ENCODE measurements at places on chromosomes 5 and 9.

GRCh38 chr5:90476391-90476790 lies 1.7 kb downstream of the POLR3G start:
- DNase-seq: no peak

DNA sequence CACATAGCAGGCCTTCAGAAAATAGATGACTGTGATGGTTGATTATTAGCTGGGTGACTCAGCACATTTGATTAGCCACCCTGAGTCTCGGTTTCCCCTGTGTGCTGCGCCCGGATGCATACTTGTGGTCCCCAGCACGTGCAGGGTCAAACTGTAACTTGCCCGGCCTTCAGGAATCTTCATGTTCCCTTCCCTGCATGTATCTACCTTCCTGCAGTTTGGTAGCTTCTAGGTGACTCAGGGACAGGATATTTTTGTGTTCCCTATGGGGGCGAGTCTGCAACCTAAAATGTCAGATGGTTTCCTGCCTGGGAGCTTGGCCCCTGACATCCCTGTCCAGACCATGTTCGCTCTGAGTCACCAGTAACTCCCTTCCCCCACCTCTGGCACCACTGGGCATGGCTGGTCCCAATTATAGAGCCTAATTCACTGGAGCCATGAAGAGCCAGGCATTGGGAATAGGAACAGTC lies 13.2 kb downstream of the PTGS1 start:
- DNase-seq: no peak

- no peak for DNase-seq
These were observed 18.2 kb upstream of the CEP120 start for GRCh38 chr5:123441408-123441807.

- no peak for DNase-seq
These were observed 649 bp downstream of the AP3B1 start for GRCh38 chr5:78293851-78294247.

DNA sequence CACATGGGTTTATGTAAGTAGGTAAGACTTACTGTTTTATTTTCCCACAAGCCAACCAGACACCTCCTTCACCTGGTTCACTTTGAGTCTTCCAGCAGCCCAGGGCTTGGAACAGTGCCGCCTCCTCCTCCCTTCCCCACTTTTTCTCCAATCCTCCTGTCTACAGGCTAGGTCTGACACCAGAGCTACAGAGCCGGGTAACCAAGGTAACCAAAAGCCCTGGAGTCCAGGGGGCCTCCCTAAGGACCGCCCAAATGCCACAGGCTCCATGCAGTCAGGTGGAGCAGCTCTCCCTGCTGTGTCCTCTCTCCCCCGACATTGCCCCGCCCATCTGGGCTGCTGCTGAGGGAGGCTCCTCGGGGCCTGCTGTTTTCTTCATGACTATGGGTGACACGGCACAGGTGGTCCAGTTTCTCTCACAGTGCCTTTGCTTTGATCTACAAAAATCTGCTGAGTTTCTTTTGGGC lies 138.0 kb upstream of the EFNA5 start:
- no peak for DNase-seq

DNA sequence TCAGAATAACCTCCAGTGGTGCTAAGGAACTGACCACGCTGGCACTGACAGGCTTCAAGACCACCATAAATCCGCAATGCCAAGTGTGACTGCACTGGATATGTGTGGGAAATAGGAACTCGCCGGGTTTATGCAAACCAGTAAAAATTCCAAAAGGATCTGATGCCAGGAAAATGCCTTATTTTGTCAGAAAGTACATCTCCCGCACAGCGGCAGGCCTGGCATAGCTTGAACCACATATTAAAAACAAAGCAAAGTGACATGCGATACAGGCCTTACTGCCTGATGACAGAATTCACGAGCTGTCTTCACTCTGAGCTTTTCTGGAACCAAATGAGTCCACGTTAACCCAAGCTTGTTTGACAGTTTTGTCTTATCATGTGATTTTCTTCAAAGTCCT lies 139.6 kb downstream of the GLIS3 start:
- no peak for DNase-seq

DNA sequence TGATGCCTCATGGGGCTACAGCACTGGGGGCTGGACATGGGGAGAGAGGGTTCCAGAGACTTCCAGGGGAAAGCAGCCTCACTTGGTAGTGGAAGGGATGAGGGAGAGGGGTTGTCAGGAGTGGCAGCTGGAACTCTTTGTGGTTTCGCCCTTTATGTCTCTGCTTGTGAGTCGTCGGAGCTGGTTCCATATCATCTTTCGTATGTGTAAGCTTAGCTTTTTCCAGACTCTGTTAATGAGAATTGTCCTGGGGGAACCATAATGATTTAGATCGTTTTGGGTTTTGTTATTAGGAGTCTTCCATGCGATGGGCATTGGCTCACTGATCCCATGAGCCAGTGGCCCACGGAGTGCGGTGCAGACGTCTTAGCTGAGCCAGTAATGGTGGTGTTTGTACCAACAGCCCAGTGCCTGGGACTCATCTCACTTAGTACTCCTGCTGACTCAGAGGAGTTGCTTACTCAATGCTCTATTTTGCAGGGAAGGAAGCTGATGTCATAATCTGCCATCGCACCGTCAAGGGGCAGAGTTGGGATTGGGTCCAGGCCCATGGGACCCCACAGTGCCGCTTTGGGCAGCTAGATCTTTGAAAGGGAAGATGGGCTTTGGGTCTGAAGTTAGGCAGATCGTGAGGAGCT lies 48.5 kb downstream of the NEK6 start:
- no peak for DNase-seq

DNA sequence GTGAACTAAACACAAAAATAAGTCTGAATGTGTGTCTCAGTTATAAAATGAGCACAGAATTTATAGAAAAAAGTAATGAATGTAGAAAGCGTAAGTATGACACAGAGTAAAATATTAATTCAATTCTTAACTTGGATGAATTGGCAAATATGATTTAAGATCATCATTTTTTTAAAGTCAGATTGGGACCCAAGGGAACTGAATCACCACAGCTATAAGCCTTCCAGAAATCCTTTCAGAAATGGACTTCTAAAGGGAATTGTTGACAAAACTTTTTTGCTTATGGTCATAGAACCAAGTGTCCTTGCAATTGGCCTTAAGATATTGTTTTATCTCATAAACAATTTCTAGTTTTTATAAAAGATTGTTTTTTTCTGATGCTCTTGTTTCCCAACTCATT lies 495.1 kb upstream of the DAB2 start:
- no peak for DNase-seq

DNA sequence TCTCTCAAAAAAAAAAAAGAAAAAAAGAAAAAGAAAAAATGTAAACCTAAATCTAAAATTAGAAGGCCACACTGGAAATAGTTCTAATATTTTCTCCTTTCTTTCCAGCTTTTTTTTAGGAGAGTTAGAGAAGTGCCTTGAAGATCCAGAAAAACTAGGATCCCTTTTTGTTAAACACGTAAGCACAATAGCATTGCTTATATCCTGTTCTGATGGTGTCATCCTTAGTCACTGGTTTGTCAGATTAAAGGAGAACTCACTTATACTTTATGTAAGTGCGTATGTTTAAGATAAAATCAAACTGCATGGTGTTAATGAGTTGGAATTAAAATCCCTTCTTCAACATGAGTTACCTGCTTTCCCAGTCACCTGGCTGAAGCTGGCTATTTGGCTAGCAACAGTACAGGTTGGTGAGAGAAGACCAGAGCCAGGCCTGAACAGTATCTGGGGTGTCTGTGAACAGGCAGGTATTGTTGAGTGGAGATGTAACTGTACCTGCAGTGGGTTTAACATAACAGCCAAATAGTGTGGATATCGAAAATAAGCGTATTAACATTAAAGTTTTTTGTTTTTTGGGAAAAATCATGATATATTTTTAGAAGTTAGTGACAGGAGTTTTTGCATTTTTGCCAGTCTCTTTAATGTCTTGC lies 104.7 kb upstream of the OTULINL start:
- DNase-seq: no peak

- no peak for DNase-seq
These were observed 40.7 kb upstream of the LCP2 start for GRCh38 chr5:170338291-170338690.

- DNase-seq: no peak
These were observed 5.5 kb downstream of the CD74 start for GRCh38 chr5:150407096-150407720.

GRCh38 chr9:79574781-79575180 lies 3.0 kb downstream of the TLE4 start:
- DNase-seq: no peak

DNA sequence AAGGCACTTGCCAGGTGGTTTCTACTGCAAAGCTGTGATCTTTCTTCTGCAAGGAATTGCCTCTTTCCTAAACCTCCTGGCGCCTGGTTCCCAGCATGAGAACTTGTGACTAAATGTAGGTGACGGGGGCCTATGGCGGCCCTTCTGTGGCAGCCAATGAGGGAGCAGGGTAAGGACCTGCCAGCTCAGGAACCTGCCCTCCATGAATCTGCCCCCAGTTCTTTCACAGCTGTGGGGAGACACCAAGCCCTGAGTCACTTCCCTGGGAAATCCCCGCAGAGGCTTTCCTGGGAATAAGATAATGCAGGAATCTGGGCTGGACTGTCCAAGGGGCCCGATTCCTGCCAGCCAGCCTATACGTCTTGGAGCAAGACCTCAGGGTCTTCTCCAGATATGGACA lies 56.7 kb upstream of the CTNNA1 start:
- no peak for DNase-seq

- DNase-seq: no peak
These were observed 32.4 kb upstream of the CYFIP2 start for GRCh38 chr5:157233515-157233914.

DNA sequence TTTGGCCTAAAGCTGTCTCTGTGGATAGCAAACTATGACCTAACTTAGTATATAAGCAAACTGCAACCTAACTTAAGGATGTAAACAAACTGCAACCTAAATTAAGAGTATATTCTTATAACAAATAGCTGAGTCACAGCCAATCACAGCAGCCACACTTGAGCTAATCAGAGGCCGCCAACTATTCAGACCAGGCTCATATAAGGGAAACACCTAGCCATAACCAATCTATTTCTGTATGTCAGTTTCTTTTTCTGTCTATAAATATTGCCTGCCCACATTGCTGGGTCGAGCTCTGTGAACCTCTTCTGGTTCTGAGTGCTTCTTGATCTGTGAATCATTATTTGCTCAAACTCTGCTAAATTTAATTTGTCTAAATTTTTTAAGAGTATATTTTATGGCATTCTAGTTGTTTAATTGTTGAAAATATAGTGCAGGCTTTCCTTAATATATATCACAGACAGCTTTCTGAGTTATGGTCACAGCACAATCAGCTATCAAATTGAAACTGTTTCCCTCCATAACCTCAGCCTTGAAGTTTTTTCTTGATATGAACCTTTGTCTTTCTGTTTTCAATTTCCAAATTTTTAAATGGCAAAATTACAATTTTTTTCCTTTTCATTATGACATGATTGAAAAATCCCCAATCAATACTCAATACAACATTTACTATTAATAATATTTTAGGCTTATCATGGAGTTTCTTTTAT lies 327.1 kb upstream of the NUDT12 start:
- no peak for DNase-seq

DNA sequence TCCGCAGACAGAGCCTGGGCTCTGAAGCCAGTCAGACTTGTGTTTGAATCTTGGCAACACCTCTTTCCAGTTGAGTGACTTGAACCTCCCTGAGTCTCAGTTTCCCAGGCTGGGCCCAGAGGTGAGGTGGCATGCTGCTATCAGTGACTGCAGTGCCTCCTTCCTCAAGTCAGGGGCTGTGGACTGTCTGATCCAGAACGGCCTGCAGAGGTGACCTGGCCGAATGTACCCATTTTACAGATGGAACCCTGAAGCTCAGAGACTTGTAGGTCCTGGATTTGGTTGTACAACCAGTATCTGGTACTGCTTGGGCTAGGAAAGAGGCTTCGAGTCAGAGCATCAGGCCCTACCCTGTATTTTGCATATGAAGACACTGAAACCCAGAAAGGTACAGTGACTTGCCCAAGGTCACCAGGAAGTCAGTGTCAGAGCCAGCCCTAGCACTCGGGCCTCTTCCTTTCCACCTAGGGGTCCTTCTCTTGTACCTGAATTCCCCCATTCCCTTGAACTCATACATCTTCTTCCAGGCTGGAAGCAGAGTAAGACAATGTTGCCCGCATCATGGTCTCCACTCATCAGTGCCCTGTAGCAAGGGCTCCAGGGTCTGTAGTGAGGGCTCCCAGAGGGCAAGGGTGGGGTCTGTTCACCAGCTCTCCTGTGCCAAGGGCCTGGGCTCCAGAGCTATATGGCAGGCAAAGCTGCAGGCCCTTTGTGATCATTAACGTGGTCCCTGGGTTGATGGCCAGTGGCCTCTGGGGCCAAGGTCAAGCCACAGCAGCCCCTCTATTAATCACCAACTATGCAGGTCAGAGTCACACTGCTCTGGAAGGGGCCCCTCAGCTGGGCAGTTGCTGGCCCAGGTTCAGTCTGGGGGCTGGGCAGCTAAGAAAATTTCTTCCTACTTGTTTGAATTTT lies 28.5 kb downstream of the GSN start:
- no peak for DNase-seq

GRCh38 chr5:136992796-136993489 lies 506.2 kb downstream of the SPOCK1 start:
- no peak for DNase-seq

- no peak for DNase-seq
These were observed 120.8 kb upstream of the MTAP start for GRCh38 chr9:21681641-21682040.

- no peak for DNase-seq
These were observed 65.2 kb downstream of the PBX3 start for GRCh38 chr9:125812403-125812802.

GRCh38 chr9:123548741-123549545 lies 192.9 kb downstream of the CRB2 start:
- DNase-seq: no peak

GRCh38 chr5:78569441-78569840 lies 79.1 kb downstream of the LHFPL2 start:
- no peak for DNase-seq

DNA sequence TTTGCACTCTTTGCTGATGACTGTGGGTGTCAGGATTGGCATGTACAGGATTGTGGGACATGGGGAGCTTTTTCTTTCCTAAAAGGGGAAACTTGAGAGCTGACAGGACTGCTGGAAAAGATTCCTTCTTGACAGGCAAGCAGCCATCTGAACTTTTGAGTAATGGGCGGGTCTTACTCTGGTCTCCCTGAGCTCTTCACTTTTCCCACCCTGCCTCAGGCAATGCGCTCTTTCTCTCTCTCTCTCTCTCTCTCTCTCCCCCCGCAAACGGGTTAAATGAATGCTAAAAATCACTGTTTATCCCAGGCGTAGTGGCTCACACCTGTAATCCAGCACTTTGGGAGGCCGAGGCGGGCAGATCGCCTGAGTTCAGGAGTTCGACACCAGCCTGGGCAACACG lies 37.1 kb upstream of the F2RL1 start:
- no peak for DNase-seq

DNA sequence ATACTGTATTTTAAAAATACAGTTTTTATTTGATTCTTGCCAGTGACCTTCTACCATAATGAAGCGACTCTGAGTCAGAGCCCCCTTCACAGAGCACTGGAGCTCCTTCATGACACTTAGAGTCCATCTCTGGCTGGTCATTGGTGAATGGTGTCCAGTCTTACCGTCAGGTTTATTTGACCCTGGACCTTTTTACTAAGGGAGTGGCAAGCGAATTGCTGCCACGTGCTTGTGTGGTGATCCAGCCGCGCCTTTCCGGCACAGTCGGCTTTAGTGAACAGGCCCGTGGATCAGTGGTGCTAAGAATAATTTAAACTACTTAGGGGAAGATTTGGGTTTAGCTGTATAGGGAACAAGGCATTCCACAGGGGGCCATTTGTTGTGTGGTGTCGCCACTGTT lies 48.5 kb downstream of the PRRC2B start:
- no peak for DNase-seq

GRCh38 chr5:103804711-103805110 lies 242.1 kb upstream of the NUDT12 start:
- DNase-seq: no peak

- DNase-seq: no peak
These were observed 611 bp downstream of the EXOSC3 start for GRCh38 chr9:37784291-37784615.

Measured in stimulated activated CD8-positive, alpha-beta memory T cell treated with anti-CD3 and anti-CD28 coated beads, Interleukin-15, amount 100 ng/mL, for 4 hours (primary cell).